Smooth muscle cell of trachea (primary cell): ENCODE measurements at places on chromosomes 11 and 22. TPM values are rescaled to one million over a fixed set of nuclear protein-coding genes. Genes with fewer than 3 reads are reported as not detected.

Gene L3MBTL2
- total RNA-seq = 25.1 and 25.6 TPM in 2 replicates

Gene CD82
- total RNA-seq = 28.2 and 95.3 TPM in 2 replicates

Gene RCOR2
- 4.4 and 8.8 TPM in 2 replicates for total RNA-seq

Gene EXPH5
- total RNA-seq = 2.3 and 4.7 TPM in 2 replicates

Gene TRIM21
- total RNA-seq = 24.4 and 26.1 TPM in 2 replicates

Gene DUSP8
- 0.33 and 0.87 TPM in 2 replicates for total RNA-seq

Gene NLRX1
- 20.8 and 29.9 TPM in 2 replicates for total RNA-seq
